ENCODE measurements at places on chromosomes 16 and 17.

- DNase-seq: no peak
These were observed 19.8 kb downstream of the FBRS start for GRCh38 chr16:30677931-30678585.

DNA sequence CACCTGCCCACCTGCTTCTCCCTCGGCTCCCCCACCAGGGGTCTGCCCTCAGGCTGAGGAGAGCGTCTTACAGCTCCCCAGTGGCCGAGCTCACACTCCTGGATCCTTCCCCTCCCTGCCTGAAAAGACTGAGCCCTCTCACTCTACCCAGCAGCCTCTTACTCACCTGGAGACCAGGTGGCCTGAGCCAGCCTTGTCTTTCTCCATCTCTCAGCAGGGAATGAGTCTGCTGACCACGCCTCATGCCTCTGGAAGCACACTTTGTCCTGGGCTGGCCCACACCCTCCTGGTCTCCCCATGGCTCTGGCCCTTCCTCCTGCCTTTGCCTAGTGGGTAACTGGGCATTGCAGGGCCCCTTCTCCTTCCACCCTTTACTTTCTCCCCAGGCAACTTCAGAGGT is 177.2 kb downstream of the ENGASE start:
- DNase-seq: no peak

- DNase-seq: peak; percentile 70
These were observed at the start of gene CENPV for GRCh38 chr17:16353317-16354174. TSS of gene CENPV (minus strand) at chr17:16353469. CDS start at chr17:16353436, 33 bp downstream.

DNA sequence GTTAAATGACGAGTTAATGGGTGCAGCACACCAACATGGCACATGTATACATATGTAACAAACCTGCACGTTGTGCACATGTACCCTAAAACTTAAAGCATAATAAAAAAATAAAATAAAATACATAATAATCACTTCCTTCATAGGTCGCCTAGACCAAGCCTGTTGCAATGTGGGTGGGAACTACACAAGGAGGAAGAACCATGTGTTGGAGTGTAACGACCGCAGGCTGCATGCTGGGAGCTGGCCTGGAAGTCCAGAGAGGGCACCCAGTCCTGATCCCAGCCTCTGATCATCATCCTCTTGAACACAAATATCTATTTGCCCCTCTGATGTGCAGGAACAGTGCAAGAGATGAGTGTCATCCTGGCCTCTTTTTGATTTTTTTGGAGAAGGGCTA is 224.7 kb upstream of the ASIC2 start:
- DNase-seq: no peak

GRCh38 chr16:3007059-3007956 is 5.4 kb upstream of the CLDN9 start:
- no peak for DNase-seq

DNA sequence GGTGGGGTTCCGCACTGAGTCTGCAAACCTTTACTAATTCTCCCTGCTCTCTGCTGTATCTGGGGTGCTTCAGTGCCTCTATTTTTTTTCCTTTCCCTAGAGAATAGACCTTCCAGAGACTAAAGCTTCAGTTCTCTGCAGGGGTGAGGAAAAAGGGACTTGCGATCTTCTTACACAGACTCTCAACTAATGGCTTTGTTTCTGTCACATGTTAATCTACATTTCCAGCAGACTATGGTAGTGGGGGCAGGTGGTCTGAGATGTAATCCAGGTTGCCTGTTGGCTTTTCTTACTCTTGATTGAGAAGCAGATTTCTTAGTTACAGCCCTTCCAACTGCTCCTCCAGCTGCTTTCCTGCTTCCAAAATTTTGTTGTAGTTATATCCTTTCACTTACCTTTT is 229.0 kb upstream of the NLRP1 start:
- no peak for DNase-seq

- DNase-seq: peak; percentile 79
These were observed 55.8 kb upstream of the B4GALNT2 start for GRCh38 chr17:49076573-49077384.

- no peak for DNase-seq
These were observed 305.0 kb upstream of the MON1B start for GRCh38 chr16:76885776-76886537.

GRCh38 chr17:35467824-35468223 is 19.3 kb upstream of the SLFN13 start:
- DNase-seq: no peak

DNA sequence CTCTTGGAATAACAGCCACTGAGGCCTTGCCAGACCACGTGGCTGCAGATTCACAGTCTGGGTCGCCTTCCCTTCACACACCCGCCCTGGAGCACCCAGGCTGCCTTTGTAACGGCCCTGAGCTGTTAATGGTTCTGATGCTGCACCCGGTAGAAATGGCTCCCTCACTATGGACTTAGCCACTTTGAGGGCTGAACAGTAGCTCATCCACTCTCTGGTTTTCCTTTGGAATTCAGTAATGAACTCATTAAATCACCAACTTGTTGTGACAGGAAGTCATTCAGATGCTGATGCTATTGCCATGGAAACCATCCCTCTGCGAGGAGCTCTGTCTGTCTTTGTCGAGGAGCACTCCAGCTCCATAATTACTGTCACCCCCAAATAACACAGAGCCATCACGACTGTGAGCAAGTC is 59.2 kb downstream of the CDK5R1 start:
- no peak for DNase-seq

DNA sequence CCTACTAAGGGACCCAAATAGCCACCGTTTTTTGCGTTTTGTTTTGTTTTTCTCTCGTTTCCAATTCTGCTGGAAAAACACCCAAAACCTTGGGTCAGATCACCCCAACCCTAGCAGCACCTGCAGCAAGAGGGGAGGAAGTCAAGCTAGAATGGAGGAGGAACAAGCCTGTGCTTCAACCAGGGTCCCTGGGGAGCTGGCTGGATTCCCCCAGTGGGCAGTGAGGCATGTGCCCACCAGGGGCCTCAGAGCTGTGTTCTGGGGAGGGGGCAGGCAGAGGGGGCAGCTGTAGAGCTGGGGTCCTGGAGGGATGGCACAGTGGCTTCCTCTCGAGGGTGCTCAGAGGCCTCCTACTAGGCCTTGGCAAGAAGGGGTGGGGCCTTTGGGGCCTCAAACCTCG is 6.5 kb downstream of the CD79B start:
- no peak for DNase-seq

DNA sequence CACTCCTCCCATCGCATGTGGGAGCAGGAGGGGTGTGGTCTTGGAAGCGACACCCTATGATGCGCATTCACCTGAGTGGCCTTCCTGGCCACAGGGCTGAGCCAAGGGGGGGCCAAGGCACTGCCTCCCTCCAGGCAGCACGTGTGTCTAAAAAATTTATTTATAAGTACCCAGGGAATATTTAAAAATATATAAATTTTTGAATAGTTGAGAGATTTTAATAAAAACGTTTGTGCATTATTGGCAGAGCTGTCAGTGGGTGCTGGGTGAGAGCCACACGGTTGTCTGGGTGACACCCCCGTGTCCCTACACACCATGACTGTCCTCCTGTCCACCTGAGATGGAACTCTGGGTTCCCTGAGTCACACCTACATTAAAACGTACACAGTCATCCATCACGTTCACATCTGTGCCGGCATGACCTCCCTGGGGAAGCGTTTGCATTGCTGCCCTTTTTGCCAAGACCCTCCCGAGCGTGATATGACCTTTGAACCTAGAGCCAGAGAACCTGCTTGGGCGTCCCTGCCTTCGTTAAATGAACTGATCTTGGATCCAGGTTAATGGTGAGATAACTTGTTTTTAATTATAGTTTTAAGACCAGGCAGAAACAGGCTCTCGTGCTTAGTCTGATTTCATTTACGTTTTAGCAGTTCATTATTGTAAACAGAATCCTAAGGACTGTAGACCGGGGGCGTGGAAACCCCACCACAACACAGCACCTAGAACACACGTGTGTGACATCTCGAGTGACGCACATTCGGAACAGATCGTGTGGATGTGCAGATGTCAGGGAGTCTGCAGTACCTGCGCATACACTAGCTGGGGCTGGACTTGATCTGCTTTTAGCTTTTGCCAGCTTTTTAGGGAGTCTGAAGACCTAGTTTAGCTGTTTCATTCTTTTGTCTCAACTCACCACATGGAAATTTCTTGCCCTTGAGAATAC is 192.8 kb upstream of the CHMP6 start:
- DNase-seq: no peak

DNA sequence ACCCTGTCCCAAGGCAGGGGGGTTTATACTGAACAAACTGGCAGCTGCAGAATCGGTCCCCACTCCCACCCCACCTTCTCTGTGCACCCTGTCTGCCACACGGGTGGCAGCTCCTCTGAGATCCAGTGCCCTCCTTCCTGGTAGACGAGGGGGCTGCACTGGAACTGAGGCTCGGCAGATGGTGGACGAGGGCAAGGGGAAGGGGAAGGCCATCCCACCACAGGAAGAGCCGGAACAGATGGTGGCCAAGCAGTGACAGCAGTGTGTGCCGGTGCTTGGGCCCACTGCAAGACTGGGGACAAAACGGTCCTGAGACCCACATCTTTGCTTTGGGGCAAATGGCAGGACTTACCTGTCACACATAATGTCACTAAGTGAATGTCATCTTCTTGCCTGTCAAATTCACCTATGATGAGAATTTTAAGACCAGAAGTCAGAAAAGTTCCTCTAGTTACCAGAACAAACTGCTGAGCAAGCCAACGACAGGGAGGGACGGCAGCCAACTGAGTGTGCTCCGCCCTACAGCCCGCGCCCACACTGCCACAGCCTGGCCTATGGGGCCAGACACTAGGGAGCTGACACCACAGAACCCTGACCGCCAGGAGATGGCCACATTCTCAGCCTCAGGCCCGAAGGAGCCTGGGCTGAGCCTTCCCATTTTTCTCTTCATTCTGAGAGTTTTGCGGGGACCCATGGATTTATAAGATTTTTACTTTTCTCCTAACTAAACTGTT is 14.4 kb downstream of the NTAN1 start:
- peak; percentile 94 for DNase-seq

DNA sequence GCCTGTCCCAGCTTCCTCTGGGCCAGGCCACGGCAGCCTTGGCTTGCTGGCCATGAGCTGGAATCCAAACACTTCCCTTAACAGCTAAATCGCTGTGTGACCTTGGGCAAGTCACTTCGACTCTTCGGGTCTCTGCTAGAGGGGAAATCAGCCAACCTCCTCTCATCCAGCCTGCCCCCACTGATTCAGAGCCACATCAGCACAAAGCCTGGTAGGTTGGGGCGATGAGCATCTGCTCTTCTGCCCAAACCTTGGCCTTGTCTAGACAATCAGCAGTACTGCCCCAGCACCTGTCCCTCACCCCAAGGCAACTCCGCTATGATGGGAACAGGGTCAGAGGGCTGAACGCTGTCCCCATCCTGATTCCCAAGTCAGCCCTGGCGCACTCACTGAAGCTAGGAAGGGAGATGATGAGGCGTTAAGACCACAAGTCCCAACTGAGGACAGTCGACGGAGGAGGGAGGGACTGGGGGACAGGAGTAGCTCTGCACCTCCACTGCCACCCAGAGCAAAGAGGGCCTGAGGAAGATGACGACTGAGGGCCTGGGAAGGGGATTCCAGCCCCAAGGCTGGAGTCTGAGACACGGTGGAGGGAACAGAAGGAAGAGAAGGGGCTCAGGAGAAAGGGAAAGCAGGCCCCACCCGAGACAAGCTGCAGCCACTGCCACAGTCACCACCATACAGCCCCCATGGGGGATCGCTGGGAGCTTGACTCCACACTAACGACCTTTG is 1.3 kb downstream of the CLUH start:
- DNase-seq: peak; percentile 47

DNA sequence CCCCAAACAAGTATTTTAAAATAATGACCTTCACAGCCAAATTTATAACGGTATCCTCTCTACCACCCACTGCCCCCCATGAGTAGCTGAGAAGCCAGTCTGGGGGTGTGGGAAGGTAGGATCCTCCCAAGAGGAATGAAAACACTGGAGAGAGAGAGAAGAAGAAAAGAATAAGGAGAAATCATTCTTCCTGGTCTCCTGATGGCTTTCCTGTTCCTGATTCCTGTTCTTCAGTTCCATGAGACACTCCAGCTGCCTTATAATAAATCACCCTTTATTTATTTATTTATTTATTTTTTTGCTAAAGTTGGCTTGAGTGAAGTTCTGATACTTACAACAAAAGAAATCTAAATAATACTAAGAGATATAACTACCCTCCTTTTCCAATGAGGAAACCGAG is 56.4 kb upstream of the FAM20A start:
- no peak for DNase-seq

DNA sequence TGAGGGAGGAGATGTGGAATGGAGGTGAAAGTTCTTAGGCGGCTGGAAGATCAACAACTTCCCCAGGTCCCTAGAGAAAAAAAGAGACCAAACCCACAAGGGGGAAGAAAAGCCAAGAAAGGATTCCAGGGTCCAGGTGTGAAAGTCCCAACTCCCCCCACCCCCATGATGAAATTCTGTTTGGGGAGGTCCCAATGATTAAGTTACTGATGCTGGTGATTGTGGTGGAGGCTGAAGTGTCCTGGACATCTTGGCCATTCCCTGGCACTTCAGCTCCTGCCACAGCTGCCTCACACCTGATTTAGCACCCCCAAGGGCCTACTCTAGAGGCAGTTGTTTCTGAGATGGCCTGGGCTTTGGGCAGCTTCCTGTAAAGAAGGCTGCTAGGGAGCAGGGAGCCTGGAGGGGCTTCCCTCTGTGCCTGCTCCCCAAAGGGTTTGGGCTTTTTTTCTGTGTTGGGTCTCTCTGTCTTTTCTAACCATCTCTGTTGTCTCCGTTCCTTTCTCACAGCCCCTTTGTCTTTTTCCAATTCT is 13.1 kb downstream of the HOXB4 start:
- DNase-seq: no peak

- DNase-seq: peak; percentile 67
These were observed 13.1 kb upstream of the SREBF1 start for GRCh38 chr17:17849845-17850373.

DNA sequence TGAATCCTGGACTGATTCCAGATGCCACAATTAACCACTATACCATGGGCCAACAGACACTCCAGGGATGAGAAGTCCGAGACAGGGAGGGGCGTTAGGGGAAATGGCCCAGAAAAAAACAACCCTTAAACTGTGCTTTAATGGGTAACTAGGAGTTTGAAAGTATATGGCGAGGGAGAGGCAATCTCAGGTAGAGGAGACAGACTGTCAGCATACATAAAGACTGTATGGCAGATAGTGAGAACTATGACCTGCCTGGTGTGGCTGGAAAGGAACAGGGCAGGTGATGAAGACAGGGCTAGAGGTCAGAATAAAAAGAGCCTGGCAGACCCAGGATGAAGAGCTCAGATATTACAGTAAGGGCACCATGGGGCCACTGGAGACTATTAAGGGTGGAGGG is 8.1 kb downstream of the ZZEF1 start:
- no peak for DNase-seq

- no peak for DNase-seq
These were observed 245.5 kb downstream of the STX8 start for GRCh38 chr17:9330141-9330540.

Data from GM23248 (cell line).